T-helper 2 cell treated with Interferon-gamma antibody and Interleukin-4, amounts not matched to agents 5 μg/mL and 100 μg/mL, for 36 hours (primary cell): ENCODE measurements at places on chromosomes 2 and 18.

GRCh38 chr2:51633073-51633472 is 601.1 kb upstream of the NRXN1 start:
- no peak for DNase-seq

- DNase-seq, result no peak
Observed at GRCh38 chr2:172607379-172607928, 51.6 kb downstream of the PDK1 start.

DNA sequence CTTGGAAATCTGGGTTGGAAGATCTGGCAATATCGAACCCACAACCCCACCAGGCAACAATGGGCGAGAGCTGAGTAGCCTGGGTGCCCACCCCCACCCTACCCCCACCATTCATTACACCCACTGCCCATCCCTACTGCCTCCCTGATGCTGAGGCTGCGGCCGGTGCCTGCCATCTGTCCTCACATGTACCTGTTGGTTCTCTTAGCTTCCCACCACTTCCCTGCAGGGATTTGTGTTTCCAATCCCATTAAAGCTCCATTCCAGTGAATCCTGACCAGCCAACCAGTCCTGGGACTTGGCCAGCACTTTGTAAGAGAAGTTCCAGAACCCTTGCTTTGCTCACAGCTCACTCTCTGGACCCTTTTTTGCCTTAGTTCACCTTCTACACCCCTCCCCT is 163.0 kb upstream of the SH3BP4 start:
- DNase-seq, result no peak

DNA sequence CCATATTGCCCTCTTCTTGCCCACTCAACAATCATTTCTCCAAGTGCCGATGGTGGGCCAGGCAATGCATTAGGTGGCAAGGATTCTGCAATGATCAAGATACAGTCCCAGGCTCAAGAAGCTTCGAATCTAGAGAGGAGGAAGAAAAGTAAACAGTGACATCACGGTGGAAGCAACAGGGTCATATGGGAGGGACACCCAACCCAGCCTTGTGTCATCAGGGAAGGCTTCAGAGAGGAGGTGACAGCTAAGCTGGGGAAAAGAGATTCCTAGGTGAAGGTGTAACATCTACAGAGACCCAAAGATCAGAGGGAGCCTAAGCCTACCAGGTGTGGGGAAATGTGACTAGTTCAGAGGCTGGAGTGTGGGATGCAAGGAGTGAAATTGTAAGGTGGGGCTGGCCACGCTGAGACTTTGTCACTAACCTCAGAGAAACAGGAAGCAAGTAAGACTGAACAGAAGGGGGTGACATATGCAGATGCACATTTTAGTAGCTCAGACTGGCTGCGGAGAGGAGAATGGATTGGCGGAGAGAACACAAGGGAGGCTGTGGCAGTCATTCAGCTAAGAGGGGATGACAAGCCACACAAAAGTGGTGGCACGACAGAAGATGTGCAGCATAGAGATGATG is 104.9 kb downstream of the ANKRD44 start:
- DNase-seq, result peak; percentile 54

GRCh38 chr2:173997269-173997668 is 32.1 kb upstream of the SP3 start:
- DNase-seq, result no peak

DNA sequence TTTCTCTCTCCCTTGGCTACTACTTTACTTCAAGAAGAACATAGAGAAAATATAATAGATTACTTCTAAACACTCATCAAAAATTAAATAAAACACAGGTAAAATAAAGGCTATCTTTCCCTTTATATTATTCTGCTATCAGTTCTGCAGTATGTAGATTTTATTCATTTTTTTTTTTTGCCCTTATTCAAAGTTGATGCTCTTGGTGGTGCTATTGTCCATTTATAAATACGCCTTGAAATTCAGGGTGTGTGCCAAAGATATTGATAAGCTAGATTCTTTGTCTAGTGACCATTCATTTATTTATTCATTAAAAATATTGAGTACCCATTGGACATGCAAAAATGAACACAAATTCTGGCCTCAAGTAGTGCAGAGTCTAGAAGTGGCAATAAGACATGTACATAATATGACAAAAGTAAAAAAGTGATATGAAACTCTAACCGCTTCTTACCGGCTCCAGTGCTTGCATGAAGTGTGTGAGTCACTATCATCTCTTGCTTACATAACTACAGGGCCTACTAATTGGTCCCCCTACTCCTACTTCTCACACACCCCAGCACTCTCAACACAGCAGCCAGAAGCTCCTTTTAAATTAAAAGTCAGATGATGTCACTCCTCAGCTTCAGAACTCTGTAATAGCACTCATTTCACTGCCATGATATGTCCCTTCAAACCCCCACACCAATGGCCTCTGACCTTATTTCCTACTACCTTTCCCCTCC is 208.3 kb upstream of the FANCL start:
- DNase-seq, result no peak
